Cortex of kidney (tissue), 1 donor: ENCODE measurements at places on chromosomes 1 and 21.

GRCh38 chr1:235679644-235680043 lies 30.1 kb upstream of the GNG4 start:
- DNase-seq: no peak

DNA sequence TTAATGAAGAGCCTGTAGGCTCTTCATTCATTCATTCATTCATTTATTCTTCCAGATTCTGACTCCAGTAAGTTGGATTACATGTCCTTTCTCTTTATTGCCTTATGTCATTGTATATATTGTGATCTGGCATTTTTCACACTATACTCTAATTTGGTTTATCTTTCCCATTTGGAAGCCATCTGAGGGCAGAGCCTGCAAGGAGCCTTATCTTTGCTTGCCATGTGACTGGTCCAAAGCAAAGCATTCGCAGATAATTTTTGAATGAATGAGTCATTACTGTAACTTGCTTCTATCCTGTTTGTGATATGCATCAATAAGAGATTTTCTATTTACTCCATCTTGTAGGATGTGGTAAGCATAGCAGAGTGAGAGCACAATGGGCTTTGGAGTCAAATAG lies 108.4 kb upstream of the DAB1 start:
- DNase-seq: no peak

GRCh38 chr1:53511933-53512806 lies 53.0 kb downstream of the DMRTB1 start:
- no peak for DNase-seq

DNA sequence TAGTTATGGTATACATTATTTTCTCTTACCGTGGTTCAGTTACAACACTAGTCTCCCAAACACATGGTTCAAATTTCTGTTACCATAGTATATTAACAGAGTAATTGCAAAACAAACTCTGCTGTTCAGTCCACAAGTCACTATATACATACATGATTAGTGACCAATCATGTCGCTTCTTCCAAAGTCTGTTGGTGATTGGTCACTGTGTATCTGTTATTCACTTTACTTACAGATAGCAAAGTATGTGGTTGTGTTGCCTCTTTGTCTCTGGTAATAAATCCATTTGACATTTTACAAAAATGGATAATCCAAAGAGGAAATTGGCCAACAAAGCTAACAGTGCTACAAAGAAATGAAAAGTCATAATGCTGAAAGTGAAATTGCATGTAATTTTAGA lies 107.2 kb downstream of the RABGAP1L start:
- no peak for DNase-seq

DNA sequence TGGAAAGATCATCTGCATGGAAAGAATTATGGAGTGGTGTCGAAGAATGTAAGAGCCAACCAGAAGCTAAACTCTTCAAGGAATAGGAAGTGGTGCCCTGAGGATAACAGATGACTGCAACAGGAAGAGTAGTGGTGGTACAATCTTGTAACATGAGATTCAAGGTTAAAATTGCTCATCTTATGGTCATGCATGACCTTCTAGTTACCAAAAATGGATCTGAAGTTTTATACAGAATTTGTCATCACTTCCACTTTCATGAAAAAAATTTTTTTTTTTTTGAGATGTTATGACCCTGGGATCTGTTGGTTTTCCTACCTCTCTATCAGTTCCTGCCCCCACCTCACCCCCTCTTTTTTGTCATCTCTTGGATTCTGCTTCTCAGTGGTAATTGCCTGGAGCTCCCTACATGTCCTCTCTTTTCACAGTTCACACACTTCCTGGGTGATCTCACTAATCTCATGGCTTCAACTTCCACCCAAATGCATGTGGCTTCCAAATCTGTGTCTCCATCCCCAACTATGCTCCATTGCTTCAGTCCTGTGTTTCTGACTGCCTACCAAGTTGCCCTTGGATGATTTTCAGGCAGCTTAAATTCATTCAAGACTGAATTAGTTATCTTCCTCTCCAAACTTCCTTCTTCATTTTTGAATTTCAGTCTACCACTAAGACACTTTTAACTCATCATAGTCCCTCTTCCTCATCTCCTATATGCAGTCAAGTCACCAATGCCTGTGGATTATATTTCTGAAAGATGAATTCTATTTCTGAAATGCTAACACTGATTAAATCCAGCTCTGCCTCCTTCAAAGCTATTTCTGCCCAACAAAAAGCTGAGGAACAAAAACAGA lies 48.4 kb downstream of the SLAMF6 start:
- DNase-seq: no peak

DNA sequence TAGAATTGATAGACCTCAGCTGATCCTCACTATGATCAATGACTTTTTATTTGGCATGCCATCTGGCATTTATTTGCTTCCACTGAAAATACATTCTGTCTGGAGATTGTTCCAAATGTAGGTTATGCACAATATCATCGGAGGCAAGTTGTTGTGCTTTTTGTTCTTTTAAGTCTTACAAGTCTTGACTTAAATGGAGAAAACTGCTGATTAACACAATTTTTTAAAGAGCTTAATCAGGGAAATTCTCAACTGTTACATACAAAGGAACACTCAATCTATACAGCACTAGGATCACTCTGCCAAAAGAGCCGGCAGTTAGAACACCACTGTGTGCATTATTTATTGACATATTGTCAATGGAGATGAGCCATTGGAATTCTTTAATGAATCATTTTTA lies 19.2 kb downstream of the CYYR1 start:
- DNase-seq: no peak

GRCh38 chr1:12643785-12644184 lies at the start of gene AADACL4:
Gene AADACL4, plus strand, starts transcription at chr1:12644085. Its CDS starts 462 bp downstream, at chr1:12644547.
- no peak for DNase-seq

- DNase-seq: no peak
Observed at GRCh38 chr1:107132780-107133179, 8.1 kb upstream of the NTNG1 start.

DNA sequence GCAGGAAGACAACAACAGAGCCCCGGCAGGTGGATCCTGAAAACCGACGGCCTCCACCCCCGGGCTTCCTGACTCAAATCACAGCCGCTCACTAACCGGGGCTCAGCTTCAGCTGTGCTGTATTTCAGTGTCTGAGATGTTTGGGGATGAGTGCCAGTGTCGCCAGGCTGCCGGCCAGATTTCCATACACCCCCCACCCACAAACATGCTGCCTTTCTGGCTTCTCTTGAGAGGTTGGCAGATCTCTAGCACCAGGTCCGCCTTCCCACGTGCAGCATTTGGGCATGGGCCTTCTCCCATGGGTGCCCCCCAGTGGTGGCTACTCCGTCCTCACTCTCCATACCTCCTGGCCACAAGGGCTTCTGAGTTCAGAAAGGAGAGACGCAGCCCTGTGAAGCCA lies 34.8 kb downstream of the KCNAB2 start:
- DNase-seq: no peak

DNA sequence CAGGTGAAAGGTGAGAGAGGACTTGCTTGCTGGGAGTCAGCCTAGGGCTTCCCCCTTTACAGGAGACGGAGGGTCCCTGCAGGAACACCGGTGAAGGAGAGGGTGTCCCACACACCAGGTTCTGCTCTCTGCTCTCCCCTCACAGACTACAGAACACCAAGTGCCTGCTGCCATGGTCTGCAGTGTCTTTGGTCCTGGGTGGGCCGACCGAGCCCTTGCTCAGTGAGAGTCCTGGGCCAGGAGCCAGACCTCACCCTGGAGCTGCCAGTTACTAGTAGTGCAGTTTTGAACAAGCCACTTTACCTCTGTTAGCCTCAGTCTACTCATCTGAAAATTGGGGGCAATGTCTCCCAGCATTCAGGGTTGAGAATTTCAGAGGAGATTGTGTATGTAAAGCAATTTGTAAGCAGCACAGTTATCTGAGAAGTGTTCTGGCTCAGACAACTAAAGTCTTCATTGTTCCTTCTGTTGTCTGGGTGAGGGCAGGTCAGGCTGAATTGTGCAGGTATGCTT lies 2.7 kb upstream of the IL6R start:
- no peak for DNase-seq

DNA sequence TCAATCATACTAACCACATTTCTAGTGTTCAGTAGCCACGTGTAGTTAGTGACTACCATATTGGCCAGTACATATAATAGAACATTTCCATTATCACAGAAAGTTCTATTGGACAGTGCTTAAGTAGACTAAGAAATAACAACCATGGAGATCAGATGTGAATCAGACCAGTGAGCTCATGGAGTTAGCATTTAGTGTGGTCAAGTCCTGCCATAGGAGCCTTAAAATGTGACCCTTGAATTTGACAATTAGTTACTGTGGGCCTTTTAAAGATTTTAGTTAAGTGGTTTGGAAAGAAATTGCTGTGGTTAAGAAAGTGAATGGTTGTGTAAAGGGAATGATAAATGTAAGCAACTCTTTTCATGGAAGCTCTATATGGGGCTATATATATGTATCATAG lies 123.4 kb downstream of the POU2F1 start:
- DNase-seq: no peak

DNA sequence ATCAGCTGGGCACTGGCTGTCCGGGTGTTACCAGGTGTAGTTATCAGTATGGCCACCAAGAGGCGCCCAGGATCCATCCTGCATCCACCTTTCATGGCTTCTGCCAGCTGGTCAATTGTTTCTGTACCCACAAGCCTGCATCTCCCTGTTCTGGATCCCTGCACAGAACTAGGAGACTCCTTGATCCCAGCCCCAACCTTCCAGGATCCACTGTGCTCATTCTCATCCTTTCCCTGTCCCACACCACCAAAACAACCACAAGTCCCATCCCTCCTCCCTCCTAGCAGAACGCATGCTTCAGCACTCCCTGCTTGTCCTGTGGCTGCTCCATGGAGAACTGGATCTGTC lies 27.2 kb upstream of the FOXE3 start:
- no peak for DNase-seq

DNA sequence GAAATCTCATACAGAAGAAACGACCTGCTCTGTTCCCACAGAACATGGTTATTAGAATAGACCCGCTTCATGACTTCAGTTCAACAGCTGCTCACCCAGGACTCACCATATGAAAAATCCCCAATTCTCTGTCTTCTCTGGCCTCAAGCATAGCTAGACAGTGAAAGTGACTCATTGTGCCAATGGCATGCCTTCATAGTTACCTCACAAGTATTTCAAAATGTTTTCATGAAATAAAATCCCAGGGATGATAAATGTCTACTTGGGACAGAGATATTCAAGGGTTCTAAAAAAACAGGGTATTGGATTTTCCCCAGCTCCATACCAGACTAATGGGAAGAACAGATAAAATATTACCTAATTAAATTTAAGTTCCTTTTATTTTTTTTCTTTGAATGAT lies 82.3 kb downstream of the NOTCH2 start:
- no peak for DNase-seq
